ENCODE measurements at places on chromosomes 16 and 17.

DNA sequence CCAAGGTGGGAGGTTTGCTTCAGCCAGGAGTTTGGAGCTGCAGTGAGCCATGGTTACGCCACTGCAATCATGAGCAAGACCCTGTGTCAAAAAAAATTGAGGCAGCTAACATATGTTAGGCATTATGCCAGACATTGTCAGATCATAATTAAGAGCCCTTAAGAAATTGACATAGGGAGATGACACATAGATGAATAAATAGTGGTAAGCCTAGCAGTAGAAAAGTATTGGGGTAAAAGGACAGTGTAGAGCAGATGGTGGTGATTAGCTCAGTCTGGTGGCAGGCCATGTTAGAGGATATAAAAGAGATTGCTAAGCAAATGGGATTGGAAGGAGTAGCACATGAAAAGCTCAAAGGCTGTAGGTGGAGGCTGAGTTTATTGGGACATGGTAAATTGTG lies 22.6 kb downstream of the SRCAP start:
- no peak for DNase-seq

DNA sequence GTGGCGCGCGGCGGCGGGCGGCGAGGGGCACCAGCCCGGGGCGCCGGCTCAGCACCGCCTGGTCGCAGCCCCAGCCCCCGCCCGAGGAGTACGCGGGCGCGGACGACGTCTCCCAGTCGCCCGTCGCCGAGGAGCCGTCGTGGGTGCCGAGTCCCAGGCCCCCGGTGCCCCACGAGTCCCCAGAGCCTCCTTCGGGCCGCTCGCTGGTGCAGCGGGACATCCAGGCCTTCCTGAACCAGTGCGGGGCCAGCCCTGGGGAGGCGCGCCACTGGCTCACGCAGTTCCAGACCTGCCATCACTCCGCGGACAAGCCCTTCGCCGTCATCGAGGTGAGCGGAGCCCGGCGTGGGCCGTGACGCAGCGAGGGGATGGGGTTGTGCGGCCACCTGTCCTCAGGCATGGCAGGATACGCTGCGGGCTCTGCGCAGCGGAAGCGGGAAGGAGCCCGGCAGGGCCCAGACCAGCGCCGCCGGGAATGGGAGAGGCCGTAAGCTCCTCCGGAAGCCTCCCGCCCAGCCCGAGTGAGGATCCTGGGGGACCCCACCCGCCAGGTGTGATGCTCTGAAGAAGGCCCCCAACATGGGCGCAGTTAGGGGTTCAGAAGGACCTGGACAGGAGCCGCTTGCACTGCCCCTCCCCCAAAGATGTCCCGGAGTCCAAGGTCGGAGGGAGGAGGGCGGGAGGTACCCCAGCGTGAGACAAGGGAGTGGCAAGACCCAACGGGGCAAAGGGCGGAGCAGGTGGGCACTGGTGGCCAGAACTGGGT lies 522 bp downstream of the NAGS start:
- DNase-seq, result peak; percentile 73

DNA sequence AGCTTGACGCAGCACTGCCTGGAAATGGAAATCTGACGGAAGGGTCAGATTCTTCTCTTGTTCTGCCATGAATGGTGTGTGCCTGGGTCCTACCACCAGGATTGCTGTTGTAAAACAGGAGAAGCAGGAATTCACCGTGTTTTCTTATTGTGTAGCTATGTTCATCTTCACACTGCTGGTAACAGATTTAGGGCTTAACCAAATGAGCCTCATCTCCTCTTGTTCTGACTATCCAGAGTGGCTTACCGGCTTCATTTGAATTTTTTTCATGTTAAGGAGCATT lies 97.3 kb upstream of the CHMP6 start:
- DNase-seq, result no peak

GRCh38 chr17:1716912-1717695 lies 6.9 kb upstream of the TLCD2 start:
- peak; percentile 98 for DNase-seq

- no peak for DNase-seq
Measured at GRCh38 chr17:28369684-28370034, 448 bp downstream of the VTN start.

DNA sequence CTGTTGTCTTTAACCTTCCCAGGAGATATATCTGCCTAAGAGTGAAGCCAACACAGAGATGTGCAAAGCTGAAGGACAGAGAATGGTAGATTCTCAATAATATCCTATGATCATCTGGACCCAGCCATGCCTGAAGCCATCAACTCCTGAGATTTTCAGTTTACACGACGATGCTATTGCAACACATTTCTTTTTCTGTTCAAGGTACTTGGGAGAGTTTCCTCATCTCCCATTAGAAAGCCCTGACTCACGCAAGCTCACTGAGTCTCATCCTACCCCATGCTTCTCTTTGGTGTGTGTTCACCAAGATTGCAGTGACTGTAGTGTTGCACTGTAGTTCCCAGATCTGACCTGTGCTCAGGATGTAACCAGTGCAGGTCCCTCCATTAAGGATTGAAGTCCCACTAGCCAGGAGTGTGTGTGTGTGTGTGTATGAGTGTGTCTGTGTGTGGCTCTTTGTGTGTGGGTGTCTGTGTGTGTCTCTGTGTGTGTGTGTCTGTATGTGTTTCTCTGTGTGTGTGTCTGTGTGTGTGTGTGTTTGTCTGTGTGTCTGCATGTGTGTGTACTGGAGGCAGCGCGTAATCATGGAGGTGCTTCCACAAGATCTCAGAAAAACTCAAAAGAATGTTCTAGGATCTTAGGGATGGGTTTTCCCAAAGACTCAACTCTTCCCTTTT lies 15.5 kb downstream of the CES1 start:
- DNase-seq, result no peak

DNA sequence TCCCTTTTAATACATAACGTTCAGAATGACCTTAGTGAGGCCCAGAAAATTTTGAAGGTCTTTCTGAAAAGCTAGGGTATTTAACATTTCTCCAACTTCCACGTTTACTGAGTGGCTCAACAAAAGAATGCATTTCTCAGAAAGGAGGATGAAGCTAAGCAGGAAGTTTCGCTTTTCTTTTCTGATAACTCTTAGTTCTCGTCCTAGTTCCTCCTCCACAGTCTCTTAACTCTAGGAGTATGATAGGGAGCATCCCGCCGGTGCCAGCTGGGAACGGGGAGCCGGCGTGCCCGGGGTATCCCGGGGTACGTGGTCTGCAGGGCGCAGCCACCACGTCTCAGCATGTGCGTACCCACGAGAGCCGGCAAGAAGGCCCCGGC lies 363 bp downstream of the KARS1 start:
- DNase-seq, result no peak

GRCh38 chr17:50396261-50397110 lies 837 bp downstream of the LRRC59 start:
- DNase-seq, result no peak

DNA sequence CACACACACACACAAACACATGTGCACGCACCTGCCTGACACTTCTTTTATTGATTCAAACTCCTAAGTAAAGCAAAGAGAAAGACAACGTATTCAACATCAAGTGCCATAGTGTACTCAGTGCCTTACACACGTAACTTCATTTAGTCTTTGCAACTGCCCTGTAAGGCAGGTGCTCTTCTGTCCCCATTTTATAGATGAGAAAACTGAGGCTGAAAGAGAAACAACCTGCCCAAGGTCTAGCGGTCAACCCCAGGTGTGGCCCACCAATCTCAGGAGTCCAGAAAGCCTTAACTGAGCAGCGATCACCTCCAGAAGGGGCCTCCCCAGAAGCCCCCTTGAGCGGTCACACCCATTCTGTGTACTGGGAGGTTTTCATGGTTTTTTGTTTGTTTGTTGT lies 10.3 kb upstream of the GSG1L start:
- DNase-seq, result no peak

- DNase-seq, result no peak
Measured at GRCh38 chr17:15965528-15965927, 20.6 kb downstream of the ADORA2B start.

DNA sequence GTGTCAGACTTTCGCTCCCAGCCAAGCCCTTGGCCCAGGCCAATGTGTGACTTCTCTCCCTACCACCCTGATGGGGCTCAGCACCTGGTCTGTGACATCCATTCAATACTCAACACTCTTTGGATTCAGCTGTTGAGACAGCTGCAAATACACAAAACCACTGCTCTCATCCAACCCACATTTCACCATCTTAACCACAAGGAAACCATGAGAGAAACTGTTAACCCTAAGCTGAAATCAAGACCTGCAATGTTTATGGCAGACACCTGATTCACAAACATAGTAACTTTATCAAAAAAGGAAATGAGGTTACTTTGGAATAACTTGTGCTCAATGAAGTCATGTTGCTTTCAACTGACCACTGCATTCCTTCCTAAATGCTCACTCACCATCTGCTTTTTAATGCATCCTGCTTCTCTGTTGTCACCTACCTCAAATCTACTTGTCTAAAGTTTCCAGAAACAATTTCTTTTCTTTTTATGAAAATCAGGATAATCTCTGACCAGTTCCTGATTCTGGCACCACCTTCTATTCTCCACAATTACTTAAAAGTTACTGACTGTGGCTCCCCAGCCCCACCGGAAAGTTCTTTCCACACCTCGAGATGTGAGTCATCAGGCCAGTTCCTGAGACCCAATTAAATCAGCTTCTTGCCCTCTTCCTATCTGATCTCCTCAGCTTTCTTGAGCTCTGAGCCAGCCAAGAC lies 88.2 kb downstream of the NOG start:
- no peak for DNase-seq

DNA sequence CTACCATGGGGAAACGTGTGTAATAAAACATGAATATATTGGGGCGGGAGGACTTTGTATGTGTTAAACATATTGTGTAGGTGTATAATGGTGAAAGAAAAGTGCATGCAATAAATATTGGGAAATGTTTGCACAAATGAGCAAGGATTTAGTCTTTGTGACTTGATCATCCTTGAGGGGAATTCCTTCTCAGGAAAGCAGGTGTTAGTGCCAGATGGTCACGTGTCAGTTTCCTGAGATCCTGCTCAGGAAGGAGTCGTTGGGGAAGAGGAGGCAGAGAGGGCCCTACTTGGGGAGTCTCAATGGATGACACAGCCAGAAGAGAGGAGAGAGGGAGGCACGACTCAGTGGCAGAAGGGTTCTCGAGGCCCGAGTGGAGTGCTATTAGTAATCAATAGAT lies 53.2 kb downstream of the MSI2 start:
- DNase-seq, result no peak

DNA sequence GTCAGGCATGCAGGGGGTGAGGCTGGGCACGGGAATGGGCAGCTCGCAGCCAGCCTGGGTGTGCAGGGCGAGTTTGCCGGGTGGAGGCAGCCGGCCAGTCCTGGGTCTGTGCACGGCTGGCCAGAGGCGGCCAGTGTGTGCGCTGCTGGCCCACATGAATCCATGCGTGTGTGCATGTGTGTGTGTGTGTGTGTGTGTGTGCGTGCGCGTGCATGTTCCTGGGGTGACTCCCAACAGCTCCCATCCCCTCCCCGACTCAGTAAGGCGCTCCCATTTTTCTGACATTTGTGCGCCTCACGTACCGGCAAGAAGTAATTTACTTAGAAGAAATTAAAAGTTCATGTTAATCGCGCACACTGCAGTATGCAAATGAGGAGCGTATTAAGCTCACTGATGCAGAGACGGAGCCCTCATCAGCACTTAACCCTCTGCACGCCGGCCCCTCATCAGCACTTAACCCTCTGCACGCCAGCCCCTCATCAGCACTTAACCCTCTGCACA lies 55.4 kb upstream of the ACSF3 start:
- no peak for DNase-seq

DNA sequence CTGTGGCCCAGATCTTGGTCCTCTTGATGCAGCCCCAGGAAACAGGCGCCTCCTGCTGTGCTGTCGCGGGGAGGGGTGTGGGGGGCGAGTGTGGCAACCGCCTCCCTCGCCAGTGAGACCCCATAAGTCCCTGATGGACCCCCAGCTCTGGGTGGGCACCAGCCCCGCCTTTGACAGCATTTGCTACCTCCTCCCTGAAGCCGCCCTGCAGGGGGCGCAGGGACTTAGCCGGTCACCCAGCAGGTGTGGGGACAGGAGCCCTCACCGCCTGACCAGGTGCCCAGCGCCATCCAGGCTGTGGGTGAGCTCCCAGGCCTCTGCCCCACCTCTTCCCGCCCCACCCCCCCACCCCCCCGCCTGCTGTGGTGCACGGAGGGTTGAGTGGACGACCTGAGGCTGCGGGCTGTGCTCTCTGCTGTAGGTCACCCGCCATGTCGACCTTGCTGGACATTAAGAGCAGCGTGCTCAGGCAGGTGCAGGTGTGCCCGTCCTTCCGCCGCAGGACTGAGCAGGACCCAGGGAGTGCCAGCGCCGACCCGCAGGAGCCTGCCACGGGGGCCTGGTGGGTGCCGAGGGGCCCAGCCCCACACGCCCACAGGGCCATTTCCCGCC lies 4.8 kb downstream of the BAIAP3 start:
- DNase-seq, result no peak

DNA sequence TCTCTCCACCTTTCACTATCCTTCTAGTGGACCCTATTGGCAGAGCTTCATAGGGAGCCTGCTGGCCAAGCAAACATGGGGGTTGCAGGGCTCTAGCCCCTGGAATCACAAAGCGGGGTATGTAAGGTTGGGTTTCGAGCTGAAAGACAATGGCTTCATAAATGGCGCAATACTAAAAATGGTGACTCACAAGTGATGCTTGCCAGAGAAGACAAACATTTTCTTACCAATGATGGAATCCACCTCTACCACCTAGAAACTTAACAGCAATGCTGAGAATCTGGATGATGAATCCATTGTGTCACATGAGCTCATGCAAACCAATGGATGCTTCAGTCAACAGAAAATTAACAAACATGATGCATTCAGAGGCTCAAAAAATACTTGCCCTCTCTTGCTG lies 375.3 kb upstream of the PSMD7 start:
- DNase-seq, result no peak
